Ammon's horn (tissue), 1 donor: ENCODE measurements at places on chromosomes 16 and 17.

DNA sequence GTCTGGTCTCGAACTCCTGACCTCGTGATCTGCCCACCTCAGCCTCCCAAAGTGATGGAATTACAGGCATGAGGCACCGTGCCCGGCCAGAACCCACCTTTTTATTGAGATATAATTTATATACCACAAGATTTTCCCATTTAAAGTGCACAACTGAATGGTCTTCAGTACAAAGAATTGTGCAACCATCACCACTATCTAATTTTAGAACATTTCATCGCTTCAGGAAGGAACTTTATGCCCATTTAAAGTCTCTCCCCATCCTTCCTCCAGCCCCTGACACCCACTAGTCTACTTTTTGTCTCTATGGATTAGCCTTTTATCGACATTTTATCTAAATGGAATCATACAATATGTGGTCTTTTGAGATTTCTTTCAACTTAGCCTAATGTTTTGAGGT is 25.4 kb upstream of the HELZ start:
- DNase-seq: no peak

- no peak for DNase-seq
Observed at GRCh38 chr17:43857957-43858600, 11.1 kb downstream of the CD300LG start.

DNA sequence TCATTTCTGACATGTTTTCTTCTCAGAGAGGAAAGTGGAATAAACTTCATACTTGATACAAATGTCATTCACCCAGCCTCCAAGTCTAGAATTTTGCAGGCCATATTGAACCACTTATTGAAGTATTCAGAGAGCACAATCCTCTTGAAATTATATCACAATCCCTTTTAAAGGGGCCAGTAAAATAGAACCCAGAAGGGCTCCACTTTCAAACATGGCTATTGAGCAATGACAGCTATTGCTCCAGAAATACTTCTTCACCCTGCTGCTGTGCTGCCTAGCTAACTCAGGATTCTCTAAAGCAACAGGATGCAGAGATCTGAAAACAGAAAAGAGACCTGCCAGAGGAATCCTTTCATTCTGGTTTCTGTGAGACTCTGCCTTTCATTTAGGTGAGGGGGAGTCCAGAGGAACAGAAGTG is 275.0 kb upstream of the CDH5 start:
- no peak for DNase-seq

DNA sequence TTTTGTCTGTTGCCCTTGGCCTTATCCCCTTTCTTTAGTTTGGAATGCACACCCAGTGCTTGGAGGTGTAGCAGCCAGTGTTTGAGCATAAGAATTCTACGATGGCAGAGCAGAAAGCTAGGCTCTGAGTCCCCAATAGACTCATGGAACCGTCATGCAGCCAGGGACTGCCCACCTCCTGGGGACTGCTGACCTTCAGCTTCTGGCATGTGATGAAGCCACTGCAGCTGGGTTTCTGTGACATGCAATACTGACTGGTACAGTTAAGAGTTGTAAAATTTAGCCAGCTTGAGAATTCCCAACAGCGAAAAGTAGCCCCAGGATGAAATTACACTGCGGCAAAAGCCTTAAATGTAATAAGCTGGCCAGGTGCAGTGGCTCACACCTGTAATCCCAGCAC is 9.0 kb upstream of the MAP3K14 start:
- DNase-seq: no peak

DNA sequence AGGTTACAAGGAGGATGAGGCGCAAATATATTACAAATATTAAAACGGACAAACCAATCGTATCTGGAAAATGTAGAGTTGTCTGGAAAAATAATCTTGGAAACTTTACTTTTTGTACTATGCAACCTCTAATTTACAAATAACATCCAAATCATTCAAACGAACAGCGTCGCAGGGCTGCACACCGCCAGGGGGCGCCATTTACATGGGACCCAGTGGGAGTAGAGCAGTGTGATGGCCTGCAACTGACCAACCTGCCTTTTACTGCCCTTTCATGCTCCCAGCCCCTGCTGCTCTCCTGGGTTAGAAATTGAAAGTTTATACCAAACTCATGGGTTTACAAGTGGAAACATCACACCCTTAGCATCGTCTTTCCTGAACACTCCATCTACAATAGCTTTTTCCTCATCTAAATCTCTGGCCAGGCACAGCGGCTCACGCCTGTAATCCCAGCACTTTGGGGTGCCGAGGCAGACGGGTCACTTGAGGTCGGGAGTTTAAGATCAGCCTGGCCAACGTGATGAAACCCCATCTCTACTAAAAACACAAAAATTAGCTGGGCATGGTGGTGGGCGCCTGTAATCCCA is 10.0 kb downstream of the PITPNC1 start:
- peak; percentile 48 for DNase-seq

- DNase-seq: no peak
Observed at GRCh38 chr16:10566613-10567012, 13.8 kb downstream of the EMP2 start.

- no peak for DNase-seq
Observed at GRCh38 chr17:28071891-28072606, 29.6 kb downstream of the NLK start.

- no peak for DNase-seq
Observed at GRCh38 chr16:24841291-24841690, 4.5 kb upstream of the SLC5A11 start.

GRCh38 chr16:86424398-86424797 is 85.9 kb upstream of the FOXF1 start:
- DNase-seq: no peak

DNA sequence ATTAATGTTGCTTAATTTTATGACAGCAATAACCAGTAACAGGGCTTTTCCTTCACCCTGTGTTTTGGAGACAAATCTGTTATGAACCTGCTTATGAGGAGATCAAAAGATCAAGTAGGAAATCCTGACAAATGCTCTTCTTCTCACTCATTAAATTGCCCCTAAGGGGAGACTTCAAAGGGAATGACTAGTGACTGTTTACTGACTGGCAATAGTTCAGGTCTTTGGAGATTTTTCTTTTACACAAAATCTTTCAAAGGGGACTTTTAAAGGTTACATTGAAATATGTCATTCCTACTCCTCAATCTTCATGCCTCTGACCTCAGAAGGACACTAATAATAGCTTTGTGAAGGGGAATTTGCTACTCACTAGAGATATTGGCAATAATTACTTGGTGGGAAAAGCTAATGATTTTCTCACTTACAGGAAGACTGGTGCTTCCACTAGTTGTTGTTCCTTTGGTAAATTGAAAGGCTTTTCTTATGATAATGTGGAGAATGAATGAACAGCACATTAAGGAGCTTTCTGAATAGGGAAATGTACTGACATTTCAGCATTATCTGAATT is 292.9 kb upstream of the CA10 start:
- no peak for DNase-seq

- DNase-seq: no peak
Observed at GRCh38 chr17:39618246-39618913, 8.4 kb upstream of the PPP1R1B start.

- DNase-seq: no peak
Observed at GRCh38 chr16:82033006-82033405, 2.0 kb upstream of the HSD17B2 start.

DNA sequence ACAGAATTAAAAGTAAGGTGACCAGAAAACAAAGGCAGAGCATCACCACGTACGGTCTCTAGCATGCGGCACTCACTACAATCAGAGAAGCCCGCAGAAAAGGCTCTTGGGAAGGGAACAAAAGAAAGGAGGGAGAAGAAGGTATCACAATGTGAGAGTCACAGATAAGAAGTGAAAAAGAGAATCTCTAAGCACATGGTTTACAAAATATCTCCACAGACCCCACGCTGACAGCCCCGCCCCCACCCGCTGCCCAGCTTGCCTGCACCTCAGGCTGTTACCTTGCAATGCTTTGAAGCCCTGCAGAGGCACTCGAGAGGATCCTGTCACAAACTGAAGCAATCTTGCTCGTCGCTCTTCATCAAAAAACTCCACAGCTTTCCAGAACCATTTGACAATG is 40.5 kb downstream of the CEP95 start:
- DNase-seq: no peak

DNA sequence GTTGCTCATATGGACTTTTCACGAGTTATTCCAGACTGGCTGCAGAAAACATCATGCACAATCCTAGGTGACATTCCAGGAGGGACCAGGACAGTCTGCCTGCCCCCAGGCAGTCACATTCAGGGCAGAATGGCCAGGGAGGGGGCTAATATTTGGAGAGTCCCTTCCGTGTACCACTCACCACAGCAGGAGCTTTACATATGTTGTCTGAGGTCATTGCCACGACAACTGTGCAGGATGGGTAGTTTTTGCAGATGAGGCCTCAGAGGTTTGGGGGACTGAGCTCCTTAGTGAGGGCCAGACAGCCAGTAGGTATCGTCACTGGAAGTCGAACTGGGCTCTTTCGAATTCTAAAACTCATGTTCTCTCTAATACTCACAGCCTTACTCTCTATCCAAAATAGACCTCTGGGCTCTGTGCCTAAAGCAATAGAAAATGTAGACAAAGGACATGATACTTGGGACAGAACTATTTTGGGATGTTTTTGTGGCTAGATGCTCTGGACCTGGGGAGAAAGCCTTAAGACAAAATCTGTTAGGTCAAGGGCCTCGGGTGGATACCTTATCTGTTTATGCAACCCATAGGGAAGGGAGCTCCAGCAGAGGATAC is 338.5 kb downstream of the MAF start:
- DNase-seq: no peak

DNA sequence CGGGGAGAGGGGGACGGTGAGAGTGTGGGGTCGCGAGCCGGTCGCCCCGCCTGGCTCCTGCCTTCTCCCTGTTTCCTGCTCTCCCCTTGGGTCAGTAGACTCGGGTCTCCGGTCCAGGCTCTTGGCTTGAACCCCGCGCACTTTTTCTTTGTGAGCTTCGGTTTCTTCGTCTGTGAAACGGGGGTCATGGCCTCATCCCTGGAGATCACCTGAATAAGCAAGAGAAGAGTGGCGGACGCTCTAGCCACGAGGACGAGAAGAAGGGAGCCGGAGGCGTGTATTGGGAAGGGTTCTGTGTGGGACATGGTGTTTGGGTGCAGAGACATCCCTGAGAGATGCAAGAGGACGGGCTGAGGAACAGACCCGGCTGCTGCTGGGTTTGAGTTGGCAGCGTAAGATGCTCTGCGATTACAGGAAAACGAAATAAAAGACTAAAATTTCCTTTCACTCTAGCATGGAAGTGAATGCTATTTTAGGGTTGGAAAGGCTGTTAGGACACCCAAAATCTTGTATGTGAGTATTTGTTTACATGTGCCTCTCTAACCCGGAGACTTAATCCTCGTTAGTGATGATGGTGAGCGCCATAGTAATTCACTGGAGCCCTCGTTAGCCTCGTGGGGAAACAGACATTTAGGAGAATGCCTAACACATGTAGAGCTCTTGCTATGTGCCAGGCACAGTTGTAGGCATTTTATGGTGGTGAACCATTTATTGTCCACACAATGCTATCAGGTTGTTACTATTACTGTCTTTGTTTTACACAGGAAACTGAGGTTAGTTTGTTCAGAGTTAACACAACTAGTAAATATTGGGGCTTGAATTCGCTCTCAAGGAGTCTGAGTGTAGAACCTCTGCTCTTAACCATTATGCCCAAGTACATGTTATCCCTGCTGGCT is 646 bp downstream of the KIF22 start:
- DNase-seq: no peak

- DNase-seq: no peak
Observed at GRCh38 chr17:21282231-21282630, 2.3 kb upstream of the MAP2K3 start.

GRCh38 chr16:30046178-30046577 is 15.1 kb upstream of the TLCD3B start:
- no peak for DNase-seq

DNA sequence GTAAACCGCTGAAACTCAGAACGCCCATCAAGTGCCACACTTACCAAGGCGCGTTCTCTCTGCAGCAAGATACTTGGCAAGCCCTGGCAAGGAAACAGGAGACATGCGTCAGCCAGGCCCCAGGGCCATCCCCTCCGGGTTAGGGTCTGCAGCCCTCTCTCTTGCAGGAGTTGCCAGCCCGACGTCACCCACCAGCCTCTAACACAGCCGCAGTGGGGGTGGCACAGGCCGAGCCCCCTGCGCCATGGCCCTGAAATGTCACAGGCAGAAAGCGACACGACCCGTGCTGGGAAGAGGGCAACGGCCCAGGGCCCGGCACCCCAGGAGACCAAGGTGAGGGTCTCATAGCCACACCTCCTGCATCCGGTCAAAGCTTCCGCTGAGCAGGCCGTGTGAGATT is 21.9 kb downstream of the ELAC2 start:
- no peak for DNase-seq

GRCh38 chr17:12388226-12388625 is 277.5 kb upstream of the MYOCD start:
- no peak for DNase-seq

DNA sequence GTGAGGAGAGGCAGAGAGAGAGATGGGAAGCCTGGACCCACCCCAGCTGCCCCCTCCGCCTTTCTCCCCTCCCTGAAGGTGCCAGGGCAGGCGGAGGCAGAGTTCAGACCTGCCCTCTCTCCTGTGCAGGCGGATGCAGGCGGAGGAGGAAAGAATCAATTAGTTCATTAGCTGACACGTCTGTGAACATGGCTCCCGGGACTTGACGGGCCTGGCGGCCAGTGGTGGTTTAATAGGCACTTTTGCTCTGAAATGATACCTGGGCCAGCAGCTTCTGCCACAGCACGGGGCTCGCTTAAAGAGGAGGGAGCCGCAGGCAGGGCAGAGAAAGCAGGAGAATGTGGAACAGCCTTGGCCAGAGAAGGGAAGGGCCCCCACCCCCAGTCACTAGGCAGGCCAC is 98.1 kb downstream of the SDK2 start:
- no peak for DNase-seq

DNA sequence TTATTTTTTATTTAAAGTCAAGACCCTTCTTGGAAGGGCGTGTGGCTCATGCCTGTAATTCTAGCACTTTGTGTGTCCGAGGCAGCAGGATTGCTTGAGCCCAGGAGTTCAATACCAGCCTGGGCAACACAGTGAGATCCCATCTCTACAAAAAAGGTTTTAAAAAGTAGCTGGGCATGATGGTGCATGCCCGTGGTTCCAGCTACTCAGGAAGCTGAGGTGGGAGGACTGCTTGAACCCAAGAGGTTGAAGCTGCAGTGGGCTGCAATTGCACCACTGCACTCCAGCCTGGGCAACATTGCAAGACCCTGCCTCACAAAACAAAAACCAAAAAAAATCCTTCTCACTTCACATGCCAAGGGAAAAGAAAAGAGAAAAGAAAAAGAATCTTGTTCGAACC is 29.6 kb downstream of the MINK1 start:
- DNase-seq: no peak

DNA sequence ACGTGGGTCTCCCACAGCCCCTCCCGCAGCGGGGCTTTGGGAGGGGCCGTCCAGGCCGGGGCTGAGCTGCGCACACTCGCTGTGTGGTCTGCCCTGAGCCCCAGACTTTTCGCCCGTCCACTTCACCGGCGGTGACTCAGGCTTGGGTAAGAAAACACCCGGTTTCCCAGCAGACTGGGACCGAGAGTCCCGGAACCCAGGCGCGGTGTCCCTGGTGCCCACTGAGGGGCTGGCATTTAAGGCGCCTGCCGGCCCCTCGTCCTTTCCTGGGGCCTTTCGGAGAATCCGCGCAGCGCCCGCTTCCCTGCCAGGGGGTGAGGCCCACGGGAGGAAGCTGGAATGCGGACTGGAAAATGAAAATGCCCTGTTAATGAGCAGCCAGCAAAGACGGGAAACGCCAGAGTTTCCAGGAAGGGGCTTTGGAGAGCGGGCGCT is 100.3 kb downstream of the C16orf95 start:
- DNase-seq: no peak

GRCh38 chr16:72240466-72240865 is 68.5 kb upstream of the PMFBP1 start:
- peak; percentile 15 for DNase-seq

- no peak for DNase-seq
Observed at GRCh38 chr17:45171338-45172231, 9.9 kb downstream of the HEXIM2 start.

GRCh38 chr16:15482068-15482747 is 47.8 kb downstream of the BMERB1 start:
- DNase-seq: peak; percentile 45
